Cardiac ventricle fibroblast (primary cell): ENCODE measurements at places on chromosomes 1 and 21. TPM values are rescaled to one million over a fixed set of nuclear protein-coding genes. Genes with fewer than 3 reads are reported as not detected.

Gene PAQR6
- total RNA-seq, result 0.37 TPM in 1 of 2 replicates, not detected in the other

Gene CDK18
- 2.9 and 4.6 TPM in 2 replicates for total RNA-seq

Gene MAP1LC3C
- 0.12 TPM in 1 of 2 replicates, not detected in the other for total RNA-seq

Gene PGLYRP3
- total RNA-seq, result not detected in 2 replicates

Gene KTI12
- 9.9 and 10.4 TPM in 2 replicates for total RNA-seq

Gene PEAR1
- 6.9 and 7.7 TPM in 2 replicates for total RNA-seq

Gene WARS2
- total RNA-seq, result 14.1 and 14.9 TPM in 2 replicates

Gene RAD54L
- 0.62 and 1.1 TPM in 2 replicates for total RNA-seq

Gene SLAMF6
- not detected in 2 replicates for total RNA-seq

Gene RPRD2
- 14.4 and 14.5 TPM in 2 replicates for total RNA-seq

Gene RAB29
- 26.5 and 27.6 TPM in 2 replicates for total RNA-seq

Gene DNAJC6
- total RNA-seq, result 0.39 and 0.44 TPM in 2 replicates

Gene C2CD2
- 26.9 and 39.0 TPM in 2 replicates for total RNA-seq

Gene GSTM1
- not detected in 2 replicates for total RNA-seq

Gene MATN1
- total RNA-seq, result not detected in 2 replicates

Gene VWA1
- total RNA-seq, result 6.9 and 14.0 TPM in 2 replicates

Gene NFASC
- 15.8 and 19.3 TPM in 2 replicates for total RNA-seq

Gene GNG12
- 129 and 140 TPM in 2 replicates for total RNA-seq

Gene PLEKHA6
- total RNA-seq, result 4.0 and 4.6 TPM in 2 replicates

Gene RGS4
- total RNA-seq, result 421 TPM in 2 replicates

Gene LCE2C
- total RNA-seq, result not detected in 2 replicates

Gene NUDT4B
- 17.1 and 19.0 TPM in 2 replicates for total RNA-seq

Gene HES4
- total RNA-seq, result 4.9 and 6.0 TPM in 2 replicates

Gene SMPDL3B
- total RNA-seq, result 0.29 TPM in 1 of 2 replicates, not detected in the other

Gene CCDC27
- not detected in 2 replicates for total RNA-seq

Gene GLIS1
- total RNA-seq, result 2.7 and 3.2 TPM in 2 replicates

Gene GBP4
- 0.94 and 6.9 TPM in 2 replicates for total RNA-seq

Gene ETS2
- 23.3 and 23.5 TPM in 2 replicates for total RNA-seq

Gene C8B
- not detected in 2 replicates for total RNA-seq

Gene TAL1
- 0.10 and 0.25 TPM in 2 replicates for total RNA-seq

Gene AMY2A
- total RNA-seq, result not detected in 2 replicates

Gene PLD5
- total RNA-seq, result not detected in 2 replicates

Gene ALDH9A1
- total RNA-seq, result 86.3 and 94.0 TPM in 2 replicates

Gene CFAP141
- not detected in 2 replicates for total RNA-seq

Gene DNAH14
- 3.5 and 4.0 TPM in 2 replicates for total RNA-seq

Gene FMO5
- total RNA-seq, result 0.93 and 1.8 TPM in 2 replicates

Gene LAMC2
- 2.2 and 3.3 TPM in 2 replicates for total RNA-seq

Gene TSPAN2
- total RNA-seq, result 0.56 and 1.0 TPM in 2 replicates

Gene CASZ1
- 0.31 TPM in 1 of 2 replicates, not detected in the other for total RNA-seq

Gene UBASH3A
- not detected in 2 replicates for total RNA-seq

Gene SPRR5
- not detected in 2 replicates for total RNA-seq

Gene EFCAB7
- 4.4 and 6.7 TPM in 2 replicates for total RNA-seq

Gene POU3F1
- total RNA-seq, result 0.19 TPM in 1 of 2 replicates, not detected in the other

Gene AADACL3
- not detected in 2 replicates for total RNA-seq

Gene G0S2
- 160 and 168 TPM in 2 replicates for total RNA-seq
